ENCODE measurements at places on chromosomes 7 and 10.

DNA sequence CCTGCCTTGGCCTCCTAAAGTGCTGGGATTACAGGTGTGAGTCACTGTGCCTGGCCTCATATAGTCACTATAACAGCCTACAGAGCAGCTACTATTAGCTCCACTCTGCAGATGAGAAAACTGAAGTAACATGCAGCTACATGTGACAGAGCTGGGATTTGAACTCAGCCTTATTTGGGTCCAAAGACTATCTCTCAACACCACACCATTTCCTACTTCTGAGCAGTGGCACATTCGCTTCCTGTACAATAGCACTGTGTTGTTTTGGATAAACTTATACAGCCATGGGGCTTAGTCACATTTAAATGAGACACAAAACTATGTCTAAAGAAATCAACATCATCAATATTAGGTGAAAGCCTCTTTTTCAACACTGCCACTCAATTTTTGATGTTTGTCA, 69.8 kb upstream of the DNAJB12 start:
- no peak for DNase-seq

DNA sequence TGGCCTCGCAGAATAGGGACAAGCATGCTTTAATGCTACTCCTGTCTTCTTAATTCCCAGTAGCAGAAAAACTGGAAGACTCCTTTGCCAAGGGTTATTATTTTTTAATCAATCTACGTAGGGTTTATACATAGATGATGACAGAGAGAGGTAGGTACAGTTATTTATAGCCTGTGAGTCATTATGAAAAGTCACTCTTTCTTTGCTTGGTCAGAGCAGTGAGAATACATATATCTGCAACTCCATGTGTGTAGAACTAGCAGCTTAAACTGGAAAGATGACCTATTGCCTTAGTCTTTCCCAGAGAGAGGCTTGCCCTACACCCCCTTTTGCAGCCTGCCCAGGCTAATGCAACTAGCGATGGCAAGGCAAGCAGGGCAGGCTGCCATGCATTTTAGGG, 1050.6 kb downstream of the NRG3 start:
- DNase-seq, result no peak

DNA sequence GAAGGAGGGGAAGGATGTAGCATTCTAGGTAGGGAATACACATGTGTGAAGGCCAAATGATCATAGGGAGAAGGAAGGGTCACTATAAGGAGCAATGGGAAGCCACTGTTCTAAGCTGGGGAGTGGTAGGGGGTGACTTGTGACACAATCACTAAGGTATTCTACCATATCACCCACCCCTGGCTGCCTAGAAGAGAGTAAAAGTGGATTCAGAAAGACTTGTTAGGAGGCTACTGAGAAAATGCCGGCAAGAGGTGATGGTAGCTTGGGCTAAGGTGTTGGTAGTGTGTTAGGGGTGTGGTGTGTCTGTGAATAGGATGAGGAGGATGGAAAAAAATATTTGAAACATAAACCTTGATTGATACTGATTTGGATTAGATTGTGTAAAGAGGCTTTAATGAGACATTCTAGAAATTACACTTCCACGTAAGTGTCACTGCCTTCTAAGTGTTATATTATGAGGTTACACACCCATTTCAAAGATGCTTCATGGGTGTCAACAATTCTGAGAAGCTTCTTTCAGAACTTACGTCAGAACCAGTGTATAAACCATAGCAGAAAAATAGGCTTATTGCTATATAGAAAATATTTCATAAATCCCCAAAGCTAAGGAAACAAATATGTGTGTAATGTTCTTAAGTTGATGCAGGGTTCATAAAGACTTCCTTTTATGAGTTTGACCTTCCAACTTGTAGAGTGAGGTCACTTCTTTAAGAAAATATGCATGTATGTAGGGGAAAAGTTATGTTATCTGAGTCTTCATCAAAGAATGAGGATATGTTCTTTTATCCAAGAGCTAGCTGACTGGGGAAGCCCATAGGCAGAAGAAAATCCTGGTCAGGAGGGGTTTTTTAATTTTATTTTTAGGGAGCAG, 5.6 kb upstream of the BPGM start:
- no peak for DNase-seq

DNA sequence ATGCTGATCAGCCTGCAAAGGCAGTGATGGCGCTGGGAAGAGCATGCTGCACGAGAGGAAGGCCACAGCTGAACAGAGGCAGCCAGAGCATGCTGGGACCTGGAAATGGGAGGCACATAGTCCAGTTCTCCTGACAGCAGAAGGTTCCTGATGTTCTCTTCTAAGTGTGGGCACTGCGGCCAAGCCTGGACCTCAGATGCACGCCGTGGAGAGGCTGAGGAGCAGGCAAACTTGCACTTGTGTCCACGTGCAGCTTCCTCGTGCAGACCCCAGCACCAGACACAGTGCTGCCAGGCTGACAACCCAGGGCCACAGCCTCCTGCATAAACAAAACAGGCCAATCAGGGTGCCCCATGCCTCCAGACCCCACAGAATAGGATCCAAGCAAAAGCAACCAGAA, 93.5 kb upstream of the LANCL2 start:
- no peak for DNase-seq

DNA sequence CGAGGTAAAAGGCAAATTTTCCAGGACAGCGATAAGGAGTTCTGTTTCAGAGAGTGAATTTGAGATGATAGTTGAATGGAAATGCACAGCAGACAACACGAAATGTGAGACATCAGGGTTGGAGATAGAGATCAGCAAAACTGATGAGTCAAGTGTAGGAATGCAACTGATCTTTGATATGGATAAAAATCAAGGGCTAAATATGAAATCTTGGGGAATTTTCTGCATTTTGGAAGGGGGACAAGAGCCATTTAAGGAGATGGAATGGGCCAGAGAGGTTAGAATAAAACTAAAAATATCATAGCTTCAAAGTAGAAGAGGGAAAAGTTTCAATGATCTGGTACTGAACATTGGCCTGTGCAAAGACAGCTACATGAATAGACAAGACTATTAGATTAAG, 11.5 kb downstream of the CISD1 start:
- DNase-seq, result no peak

DNA sequence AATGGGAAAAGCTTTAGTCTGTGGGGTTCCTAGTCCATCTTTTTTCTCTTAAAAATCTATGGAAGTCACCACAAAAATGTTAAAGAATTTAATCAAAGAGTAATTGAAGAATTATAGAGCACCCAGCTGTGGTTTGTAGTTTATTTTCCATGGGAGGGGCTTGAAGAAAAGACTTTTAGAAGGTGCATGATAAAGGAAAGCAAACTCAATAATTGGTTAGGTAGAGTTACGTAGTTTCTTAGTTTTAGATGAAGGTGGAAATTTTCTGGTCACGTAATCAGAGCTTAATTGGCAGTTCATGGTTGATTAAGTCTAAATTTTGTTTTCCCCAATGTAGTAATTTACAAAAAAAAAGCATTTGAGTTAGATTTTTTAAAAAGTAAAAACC, 724 bp downstream of the ZNF107 start:
- DNase-seq, result no peak

DNA sequence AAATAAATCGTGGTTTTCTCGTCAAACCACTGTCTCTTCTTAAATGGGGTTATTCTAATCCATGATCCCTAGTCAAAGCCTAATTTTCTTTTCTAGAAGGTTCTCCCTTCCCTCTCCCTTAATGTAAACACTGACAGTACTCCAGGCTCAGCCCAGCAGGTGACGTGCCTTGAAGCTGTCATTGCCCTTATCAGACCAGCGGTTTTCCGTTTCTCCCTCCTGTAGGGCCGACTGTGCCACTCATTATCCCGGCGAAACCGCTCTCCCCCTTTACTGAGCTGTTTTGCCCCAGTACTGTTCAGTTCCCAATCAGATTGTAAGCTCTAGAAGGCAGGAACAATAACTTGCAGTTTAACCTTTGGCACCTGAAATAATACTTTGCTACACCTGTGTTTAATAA, 153.5 kb upstream of the RHEB start:
- DNase-seq, result no peak

DNA sequence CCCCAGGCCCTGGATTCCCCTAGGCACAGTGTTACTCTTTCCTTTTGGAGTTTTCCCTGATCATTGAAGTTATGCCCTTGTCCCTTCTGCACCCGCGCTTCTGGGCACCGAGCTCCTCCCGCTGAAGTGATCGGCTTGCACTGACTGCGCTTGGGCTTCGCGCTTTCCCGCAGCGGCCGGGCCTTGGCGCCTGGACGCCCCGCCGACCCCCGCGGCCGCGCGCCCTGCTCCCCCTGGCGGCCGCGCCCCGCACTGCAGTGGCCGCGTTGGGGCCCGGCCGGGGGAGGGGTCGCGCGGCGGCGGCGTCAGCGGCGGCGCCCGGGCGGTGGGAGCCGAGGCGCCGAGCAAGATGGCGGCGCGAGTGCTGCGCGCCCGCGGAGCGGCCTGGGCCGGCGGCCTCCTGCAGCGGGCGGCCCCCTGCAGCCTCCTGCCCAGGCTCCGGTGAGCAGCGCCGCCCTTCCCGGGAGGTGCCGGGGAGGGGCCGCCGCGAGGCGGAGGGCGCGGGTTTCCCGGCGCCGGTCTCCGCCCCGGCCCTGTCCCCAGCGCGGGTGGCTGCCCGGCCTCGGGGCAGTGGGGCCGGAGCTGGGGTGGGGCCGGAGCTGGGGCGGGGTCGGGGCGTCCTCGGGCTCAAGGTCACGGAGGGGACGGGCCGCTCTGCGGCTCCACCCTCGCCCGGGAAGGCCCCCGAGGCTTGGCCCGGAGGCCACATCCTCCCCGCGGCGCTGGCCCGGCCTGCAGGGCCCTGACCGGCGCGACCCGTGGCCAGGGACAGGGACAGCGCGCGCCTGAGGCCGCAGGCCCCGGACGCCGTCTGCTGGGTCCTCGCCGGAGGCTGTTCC, at the start of gene NIPSNAP2:
TSS of gene NIPSNAP2 (plus strand) at position 325 of the 839 bp plus-strand sequence. CDS start at position 350, 25 bp downstream.
- no peak for DNase-seq

GRCh38 chr7:158979635-158980351, 123.4 kb downstream of the DYNC2I1 start:
- no peak for DNase-seq

- DNase-seq, result no peak
These were observed 44.7 kb downstream of the DOCK4 start for GRCh38 chr7:112161253-112162141.

- DNase-seq, result no peak
These were observed 19.1 kb upstream of the SOSTDC1 start for GRCh38 chr7:16484453-16485158.

DNA sequence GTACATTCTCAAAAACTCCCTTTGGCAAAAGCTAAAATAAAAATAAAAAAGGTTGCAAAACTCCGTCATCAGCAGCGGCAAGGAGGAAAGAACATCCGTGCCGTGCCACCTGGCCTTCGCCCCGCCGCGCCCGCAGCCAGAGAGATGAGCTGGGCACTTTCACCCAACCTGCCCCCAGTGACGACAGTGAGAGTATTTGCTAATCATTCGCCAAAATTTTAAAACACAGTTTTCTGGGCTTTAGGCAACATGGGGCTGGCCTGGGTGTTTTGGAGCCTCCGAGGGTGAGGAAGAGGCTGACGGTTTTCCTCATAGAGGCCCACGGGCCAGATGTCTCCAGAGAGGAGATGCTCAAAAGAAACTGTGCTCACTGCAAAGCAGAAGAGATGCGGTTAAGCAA, 128.2 kb downstream of the PRKAG2 start:
- no peak for DNase-seq

DNA sequence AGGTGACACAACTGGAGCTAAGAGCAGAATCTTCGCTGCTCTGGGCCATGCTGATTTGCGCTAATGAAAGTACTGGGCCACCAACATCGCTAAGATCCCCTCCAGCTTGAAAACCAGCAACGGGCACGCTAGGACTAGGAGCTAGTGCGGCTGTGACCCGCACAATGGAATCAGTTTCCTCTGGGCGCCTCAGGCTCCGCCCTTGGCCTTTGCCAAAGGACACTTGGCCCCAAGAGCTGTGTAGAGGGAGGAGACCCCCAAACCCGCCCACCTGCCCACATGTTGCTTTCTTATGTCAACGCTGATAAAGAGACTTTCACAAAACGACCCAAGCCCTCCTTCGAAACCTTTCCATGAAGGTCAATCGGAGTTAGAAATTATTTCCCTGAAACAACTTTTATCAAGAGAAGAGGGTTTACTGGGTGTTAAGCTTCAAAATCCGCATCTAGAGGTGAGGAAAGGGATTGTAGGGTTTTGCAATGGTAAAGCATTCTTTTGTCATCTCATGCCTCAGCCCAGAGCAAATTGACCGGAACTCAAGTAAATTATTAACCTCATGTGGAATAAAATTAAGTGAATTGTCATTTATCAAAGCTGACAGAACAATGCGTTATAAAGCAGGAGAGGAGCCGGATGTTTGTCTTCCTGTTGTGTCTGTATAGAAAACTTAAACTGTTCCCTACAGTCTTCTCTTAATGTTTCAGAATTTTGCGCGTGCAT, 9.4 kb downstream of the ABCB5 start:
- DNase-seq, result no peak

DNA sequence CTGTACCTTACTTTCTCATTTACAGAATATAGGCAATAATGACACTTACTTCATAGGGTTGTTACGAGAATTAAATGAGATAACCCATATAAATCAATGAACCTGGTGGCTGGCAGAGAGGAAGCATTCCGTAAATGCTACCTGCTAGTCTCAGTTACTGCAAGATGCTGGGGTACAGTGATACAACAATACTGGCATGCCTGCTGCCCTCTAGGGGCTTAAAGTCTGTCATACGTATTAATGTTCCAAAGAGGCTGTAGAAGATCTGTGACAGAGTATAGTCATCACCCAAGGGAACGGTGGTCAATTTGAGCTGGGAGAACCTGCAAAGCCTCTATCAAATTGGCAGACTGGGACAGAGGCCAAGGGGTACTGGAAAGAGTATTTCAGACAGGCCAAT, 421.5 kb downstream of the GPAM start:
- no peak for DNase-seq

All from AG04449 (cell line).